ENCODE measurements at places on chromosomes 16 and 17. TPM values are rescaled to one million over a fixed set of nuclear protein-coding genes. Genes with fewer than 3 reads are reported as not detected.

GRCh38 chr17:17052462-17053221 is 10.4 kb downstream of the MPRIP start:
- peak; percentile 25 for DNase-seq
- no peaks in the 10 kb centered on the region for H3K36me3 ChIP-seq
- peaks cover 38% of the 10 kb centered on the region for H3K4me1 ChIP-seq
- no peak overlapping the region for H3K4me3 ChIP-seq
- no peaks in the 10 kb centered on the region for H3K27me3 ChIP-seq
- H3K27ac ChIP-seq: peak overlapping the region; percentile 65

DNA sequence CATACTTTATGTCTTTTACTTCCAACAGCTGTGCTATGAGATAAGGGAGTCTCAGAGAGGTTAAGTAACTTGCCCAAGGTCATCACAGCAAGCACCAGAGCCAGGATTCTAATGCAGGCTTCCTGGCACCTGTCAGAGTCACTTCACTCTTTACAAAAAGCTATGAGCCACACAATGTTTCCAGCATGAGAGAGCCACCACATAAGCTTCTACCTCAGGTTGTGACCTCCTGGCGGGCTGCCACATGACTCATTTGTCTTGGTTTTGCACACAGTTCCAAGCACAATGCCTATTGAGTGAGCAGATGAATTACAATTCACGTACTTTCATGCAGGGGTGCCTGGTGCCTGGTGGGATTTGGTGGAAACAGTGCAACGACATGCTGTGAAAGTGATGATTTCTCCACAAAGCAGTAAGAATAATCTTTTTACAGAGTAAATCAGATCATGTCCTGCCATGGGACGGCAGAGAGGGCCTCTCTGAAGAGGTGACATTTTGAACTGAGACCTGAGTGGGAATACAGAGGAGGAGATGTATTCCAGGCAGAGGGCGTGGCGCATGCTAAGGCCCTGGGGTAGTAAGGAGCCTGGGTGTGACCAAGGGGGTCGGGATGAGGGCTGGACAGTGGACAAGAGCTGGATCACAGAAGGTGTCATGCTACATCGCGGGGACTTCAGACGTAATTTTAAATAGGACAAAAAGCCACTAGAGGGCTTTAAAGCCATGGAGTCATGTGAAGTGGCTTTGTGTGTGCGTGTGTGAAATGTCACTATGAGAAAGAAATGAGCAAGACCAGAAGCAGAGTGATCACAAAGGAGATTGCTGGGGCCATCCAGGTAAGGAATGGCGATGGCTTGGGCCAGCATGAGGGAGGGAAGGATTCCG is 53.4 kb downstream of the CACNG3 start:
- H3K27ac ChIP-seq: no peak overlapping the region
- H3K36me3 ChIP-seq: no peaks in the 10 kb centered on the region
- H3K4me3 ChIP-seq: no peak overlapping the region
- peak; percentile 37 for DNase-seq

- H3K4me1 ChIP-seq: peaks cover 18% of the 10 kb centered on the region
- H3K27me3 ChIP-seq: no peaks in the 10 kb centered on the region
- no peaks in the 10 kb centered on the region for H3K36me3 ChIP-seq
- no peak for DNase-seq
- peak overlapping the region; percentile 41 for H3K27ac ChIP-seq
Measured at GRCh38 chr16:17364319-17365210, 106.2 kb downstream of the XYLT1 start.

DNA sequence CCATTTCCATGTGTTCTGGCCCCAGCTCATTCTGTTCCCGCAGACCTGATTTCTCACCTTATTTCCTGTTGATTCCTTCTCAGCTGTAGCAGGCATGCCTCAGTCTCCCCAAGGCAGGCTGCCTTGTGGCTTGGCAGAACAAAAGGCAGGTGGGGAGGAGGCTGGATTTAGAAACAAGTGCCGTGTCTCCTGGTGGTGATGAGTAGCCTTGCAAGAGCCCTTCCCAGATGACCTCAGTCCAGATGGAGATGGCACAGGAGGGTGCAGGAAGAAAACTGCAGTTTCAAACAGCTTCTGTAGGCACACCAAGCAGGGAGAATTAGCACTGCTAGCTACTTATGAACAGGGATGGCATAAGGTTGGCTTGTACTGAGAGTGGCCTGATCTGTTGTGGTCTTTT is 64.6 kb downstream of the ARHGAP44 start:
- H3K27me3 ChIP-seq: no peaks in the 10 kb centered on the region
- H3K4me1 ChIP-seq: no peaks in the 10 kb centered on the region
- no peak for DNase-seq

The RCVRN gene
- total RNA-seq: not detected
